ENCODE measurements at places on chromosomes 1 and 21. TPM values are rescaled to one million over a fixed set of nuclear protein-coding genes. Genes with fewer than 3 reads are reported as not detected.

CLCNKB gene
- 1.1 TPM for total RNA-seq

ZNF695 gene
- total RNA-seq: 10.9 TPM

BTBD8 gene
- total RNA-seq: 1.5 TPM

PTAFR gene
- 0.36 TPM for total RNA-seq

RAP1A gene
- 57.6 TPM for total RNA-seq

All from K562 (cell line).